ENCODE measurements at places on chromosomes 6 and 20.

GRCh38 chr20:59084041-59084850 is 41.7 kb upstream of the PRELID3B start:
- no peak for DNase-seq

DNA sequence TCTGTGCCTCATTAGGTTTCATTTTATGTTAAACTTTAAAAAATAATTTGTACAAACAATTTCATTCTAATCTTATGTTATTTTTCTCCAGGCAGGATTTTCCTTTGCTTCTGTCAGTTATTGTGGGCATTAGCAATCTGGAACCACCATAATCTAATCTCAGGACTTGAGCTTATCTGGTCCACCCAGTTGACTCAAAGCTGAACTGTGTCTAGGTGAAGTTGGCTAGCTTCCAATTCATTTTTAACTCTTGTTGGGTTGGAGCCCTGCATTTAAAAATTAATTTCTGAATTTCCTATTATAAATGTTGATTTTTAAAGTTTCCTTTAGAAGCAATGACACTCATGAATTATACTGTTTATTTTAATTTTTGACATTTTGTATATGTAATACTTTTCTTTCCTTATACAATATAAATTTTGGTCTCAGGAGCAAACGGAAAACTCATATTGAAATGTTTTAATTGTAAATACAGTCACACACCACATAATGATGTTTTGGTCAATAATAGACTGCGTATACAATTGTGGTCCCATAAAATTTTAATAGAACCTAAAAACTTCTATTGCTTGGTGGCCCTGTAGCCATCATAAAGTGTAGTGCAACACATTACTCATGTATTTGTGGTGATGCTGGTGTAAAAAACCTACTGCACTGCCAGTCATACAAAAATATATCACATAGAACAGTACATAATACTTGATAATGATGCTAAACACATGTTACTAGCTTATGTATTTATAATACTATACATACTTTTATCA is 121.3 kb downstream of the CLVS2 start:
- no peak for DNase-seq

DNA sequence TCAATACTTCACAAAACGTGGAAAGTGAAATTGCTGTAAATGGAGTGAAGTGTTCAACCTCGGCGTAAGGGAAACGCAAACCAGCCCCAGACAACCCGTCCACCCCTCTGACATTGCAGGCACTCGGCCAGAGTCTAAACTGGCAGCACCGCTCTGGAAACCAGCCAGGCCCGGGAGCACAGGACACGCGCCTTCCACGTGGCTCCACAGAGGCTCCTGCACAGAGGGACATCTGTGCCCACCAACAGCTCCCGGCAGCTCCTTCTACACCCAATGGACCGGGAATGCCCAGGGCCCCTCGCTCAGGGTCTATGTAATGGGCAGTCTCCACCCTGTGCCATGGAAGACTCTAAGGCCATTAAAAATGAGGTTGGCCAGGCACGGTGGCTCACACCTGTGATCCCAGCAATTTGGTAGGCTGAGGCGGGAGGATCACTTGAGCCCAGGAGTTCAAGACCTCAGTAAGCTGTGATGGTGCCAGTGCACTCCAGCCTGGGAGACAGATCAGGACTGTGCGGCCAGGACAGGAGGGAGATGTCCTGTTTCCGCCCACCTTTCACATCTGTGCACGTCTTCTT is 3.4 kb upstream of the HELZ2 start:
- DNase-seq = no peak

GRCh38 chr6:106254636-106255035 is 70.9 kb downstream of the ATG5 start:
- DNase-seq = no peak

- DNase-seq = no peak
These were observed 50.2 kb downstream of the RREB1 start for GRCh38 chr6:7157752-7158616.

GRCh38 chr6:73542891-73543290 is 22.1 kb upstream of the EEF1A1 start:
- no peak for DNase-seq
